Neural progenitor cell (in vitro differentiated cells): ENCODE measurements at places on chromosomes 11 and 22. TPM values are rescaled to one million over a fixed set of nuclear protein-coding genes. Genes with fewer than 3 reads are reported as not detected.

GRCh38 chr22:32044913-32045312 lies 1.9 kb downstream of the SLC5A1 start:
- no peaks in the 10 kb centered on the region for H3K27me3 ChIP-seq
- DNase-seq = no peak
- H3K36me3 ChIP-seq = no peaks in the 10 kb centered on the region
- no peak overlapping the region for H3K27ac ChIP-seq
- H3K4me3 ChIP-seq = no peak overlapping the region

DNA sequence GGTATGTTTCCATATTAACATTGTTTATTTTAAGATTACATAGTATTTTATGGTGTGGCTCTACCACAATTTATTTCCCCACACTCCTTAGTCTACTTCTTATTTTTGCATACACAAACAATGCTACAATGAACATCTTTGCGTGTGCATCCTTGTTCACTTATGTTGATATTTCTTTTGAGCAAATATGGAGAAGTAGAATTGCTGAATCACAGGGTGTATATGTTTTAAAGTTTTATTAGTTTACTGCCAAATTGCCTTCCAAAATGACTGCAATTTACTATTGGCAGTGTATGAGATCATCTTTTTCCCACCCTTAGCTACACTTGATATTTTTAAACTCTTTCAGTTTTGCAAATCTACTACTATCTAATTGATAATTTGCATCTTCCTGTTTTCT lies 38.7 kb upstream of the FAR1 start:
- no peak overlapping the region for H3K27ac ChIP-seq
- H3K27me3 ChIP-seq = no peaks in the 10 kb centered on the region
- no peak overlapping the region for H3K4me3 ChIP-seq
- no peak for DNase-seq
- no peaks in the 10 kb centered on the region for H3K36me3 ChIP-seq

- H3K27ac ChIP-seq = no peak overlapping the region
- H3K27me3 ChIP-seq = no peaks in the 10 kb centered on the region
- H3K4me3 ChIP-seq = no peak overlapping the region
These were observed 180.6 kb upstream of the MTMR2 start for GRCh38 chr11:96104496-96104895.

GRCh38 chr11:12195768-12196167 lies 85.4 kb downstream of the MICAL2 start:
- DNase-seq = no peak
- no peaks in the 10 kb centered on the region for H3K36me3 ChIP-seq
- no peaks in the 10 kb centered on the region for H3K27me3 ChIP-seq
- no peak overlapping the region for H3K27ac ChIP-seq

DNA sequence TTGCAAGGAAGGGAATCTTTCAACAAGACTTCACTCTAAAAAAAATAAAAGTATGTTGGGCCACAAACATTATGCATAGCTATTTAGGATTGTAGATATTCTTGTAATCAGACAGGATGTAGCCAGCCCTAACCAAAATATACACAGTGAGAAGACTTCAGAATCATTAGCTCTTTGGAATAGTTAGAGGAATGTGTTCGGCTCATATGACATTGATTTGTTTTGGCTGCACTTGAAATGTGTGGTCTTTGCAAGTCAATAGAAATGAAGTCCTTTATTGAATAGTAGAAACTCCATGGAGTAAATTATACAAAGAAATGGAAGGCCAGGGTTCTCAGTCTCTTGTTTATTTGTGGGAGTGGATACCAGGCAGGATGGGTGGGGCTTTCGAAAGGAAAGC lies 692.1 kb downstream of the NTM start:
- no peaks in the 10 kb centered on the region for H3K27me3 ChIP-seq
- no peak overlapping the region for H3K4me3 ChIP-seq
- no peak for DNase-seq
- H3K36me3 ChIP-seq = no peaks in the 10 kb centered on the region
- H3K4me1 ChIP-seq = no peaks in the 10 kb centered on the region

GRCh38 chr11:113732092-113732491 lies 26.0 kb upstream of the TMPRSS5 start:
- H3K36me3 ChIP-seq = peaks cover 9% of the 10 kb centered on the region
- H3K4me1 ChIP-seq = no peaks in the 10 kb centered on the region
- no peaks in the 10 kb centered on the region for H3K27me3 ChIP-seq
- H3K4me3 ChIP-seq = no peak overlapping the region
- no peak for DNase-seq
- no peak overlapping the region for H3K27ac ChIP-seq

DNA sequence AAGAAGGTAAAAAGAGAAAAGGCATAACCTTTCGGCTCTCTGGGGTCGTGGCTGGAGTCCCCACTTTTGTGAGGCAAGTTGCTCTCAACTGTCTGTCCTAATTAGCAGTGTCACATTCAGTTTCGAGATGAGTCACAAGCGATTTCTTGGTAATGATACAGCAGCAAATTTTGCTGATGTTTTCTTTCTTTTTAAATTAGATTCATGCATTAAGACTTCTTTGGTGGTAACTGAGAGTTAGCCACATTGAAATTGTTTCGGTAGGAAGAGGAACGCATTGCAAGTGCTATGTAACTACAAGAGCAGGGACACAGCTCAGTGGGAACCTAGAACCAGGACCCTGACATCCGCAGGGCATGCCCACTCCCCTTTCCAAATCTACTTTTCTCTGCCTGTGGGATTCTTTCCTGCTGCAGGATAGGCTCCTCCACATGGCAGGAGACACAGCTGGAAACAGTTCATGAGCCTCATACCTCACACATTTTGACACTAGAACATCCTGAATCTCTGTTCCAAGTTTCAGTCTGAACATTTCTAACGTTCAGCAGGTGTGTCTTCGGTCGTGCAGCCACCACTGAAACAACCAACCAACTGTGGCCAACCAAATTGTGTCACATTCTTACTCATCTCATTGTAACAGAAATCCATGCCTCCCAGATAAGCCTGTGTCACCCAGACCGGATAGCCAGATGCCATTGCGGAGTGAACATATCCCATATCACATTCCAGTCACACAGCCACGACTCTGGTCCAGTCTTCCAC lies 987.6 kb downstream of the NTM start:
- H3K27ac ChIP-seq = no peak overlapping the region
- peaks cover 7% of the 10 kb centered on the region for H3K4me1 ChIP-seq
- no peaks in the 10 kb centered on the region for H3K36me3 ChIP-seq

GRCh38 chr11:73931039-73931645 lies 19.7 kb upstream of the DNAJB13 start:
- no peak overlapping the region for H3K27ac ChIP-seq
- H3K36me3 ChIP-seq = no peaks in the 10 kb centered on the region
- H3K4me3 ChIP-seq = no peak overlapping the region
- peaks cover 6% of the 10 kb centered on the region for H3K4me1 ChIP-seq
- H3K27me3 ChIP-seq = no peaks in the 10 kb centered on the region

- no peak overlapping the region for H3K4me3 ChIP-seq
- no peak for DNase-seq
- no peaks in the 10 kb centered on the region for H3K27me3 ChIP-seq
- peaks cover 42% of the 10 kb centered on the region for H3K4me1 ChIP-seq
- no peak overlapping the region for H3K27ac ChIP-seq
These were observed 283.3 kb downstream of the CADM1 start for GRCh38 chr11:115220911-115221310.

GRCh38 chr11:11971906-11972547 lies 36.4 kb downstream of the DKK3 start:
- no peak overlapping the region for H3K27ac ChIP-seq
- H3K4me1 ChIP-seq = peaks cover 25% of the 10 kb centered on the region
- H3K36me3 ChIP-seq = no peaks in the 10 kb centered on the region
- H3K27me3 ChIP-seq = no peaks in the 10 kb centered on the region

- H3K27me3 ChIP-seq = no peaks in the 10 kb centered on the region
- DNase-seq = no peak
- H3K27ac ChIP-seq = no peak overlapping the region
- H3K4me1 ChIP-seq = no peaks in the 10 kb centered on the region
- no peaks in the 10 kb centered on the region for H3K36me3 ChIP-seq
- no peak overlapping the region for H3K4me3 ChIP-seq
These were observed 70.9 kb downstream of the SLC35F2 start for GRCh38 chr11:107787733-107788132.

- peak overlapping the region; percentile 60 for H3K4me3 ChIP-seq
- H3K27ac ChIP-seq = no peak overlapping the region
- no peaks in the 10 kb centered on the region for H3K36me3 ChIP-seq
- no peaks in the 10 kb centered on the region for H3K4me1 ChIP-seq
- H3K27me3 ChIP-seq = peaks cover 76% of the 10 kb centered on the region
These were observed 449.3 kb downstream of the OPCML start for GRCh38 chr11:133082841-133083488.

DNA sequence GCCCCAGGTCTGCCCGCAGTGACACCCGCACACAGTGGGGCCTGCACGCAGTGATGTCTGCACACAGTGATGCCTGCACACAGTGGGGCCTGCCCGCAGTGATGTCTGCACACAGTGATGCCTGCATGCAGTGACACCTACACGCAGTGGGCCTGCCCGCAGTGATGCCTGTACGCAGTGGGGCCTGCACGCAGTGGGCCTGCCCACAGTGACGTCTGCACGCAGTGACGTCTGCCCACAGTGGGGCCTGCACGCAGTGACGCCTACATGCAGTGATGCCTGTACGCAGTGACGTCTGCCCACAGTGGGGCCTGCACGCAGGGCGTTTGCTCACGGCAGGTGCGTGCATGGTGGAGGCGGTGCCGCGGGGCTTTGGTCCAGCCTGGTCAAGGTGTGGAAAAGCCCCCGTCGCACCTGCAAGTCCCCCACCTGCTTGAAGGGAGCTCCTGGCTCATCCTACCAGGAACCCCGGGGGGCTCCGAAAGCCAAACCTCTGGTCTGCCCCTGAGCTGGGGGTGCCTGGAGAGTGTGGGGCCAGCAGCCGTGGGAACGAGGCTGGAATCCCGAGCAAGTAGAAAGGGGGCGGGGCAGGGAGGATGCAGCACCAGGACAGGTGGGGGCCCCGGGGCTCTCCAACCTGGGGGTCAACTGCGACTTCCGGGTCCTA lies 8.9 kb upstream of the SYT8 start:
- no peak for DNase-seq
- no peaks in the 10 kb centered on the region for H3K36me3 ChIP-seq
- H3K4me1 ChIP-seq = peaks cover 3% of the 10 kb centered on the region
- H3K4me3 ChIP-seq = no peak overlapping the region
- H3K27ac ChIP-seq = no peak overlapping the region

DNA sequence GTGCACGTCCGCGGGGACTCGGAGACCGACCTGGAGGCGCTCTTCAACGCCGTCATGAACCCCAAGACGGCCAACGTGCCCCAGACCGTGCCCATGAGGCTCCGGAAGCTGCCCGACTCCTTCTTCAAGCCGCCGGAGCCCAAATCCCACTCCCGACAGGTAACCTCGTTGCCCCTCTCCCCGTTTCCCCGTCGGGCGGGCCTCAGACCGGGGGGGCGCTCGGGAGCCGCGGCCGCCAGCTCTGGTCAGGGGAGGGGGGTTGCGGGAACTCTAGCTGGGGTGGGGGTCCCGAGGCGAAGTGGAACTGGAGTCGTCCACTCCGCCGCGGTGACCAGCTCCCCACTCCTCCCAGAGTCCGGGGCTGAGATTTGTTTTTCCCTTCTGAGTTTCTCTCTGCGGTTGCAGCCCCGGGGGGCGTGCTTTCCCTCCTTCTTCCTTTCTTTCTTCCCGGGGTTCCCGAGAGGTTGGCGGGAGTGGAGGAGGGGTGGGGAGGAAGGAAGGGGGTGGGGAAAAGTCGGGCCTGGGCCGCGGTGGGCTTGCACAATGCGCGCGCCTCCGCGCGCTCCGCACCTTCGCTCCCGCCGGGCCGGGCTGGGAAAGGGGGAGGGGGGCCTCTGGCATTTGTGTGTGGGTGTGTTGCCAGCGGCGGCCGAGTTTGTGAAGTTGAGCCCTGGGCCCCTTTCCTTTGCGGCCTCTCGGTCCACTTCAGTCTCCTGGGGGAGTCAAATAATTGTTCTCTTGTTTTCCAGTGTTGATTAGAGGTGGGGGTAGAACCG lies 952 bp downstream of the YAP1 start:
- H3K27ac ChIP-seq = peak overlapping the region; percentile 92
- peaks cover 10% of the 10 kb centered on the region for H3K27me3 ChIP-seq
- peaks cover 4% of the 10 kb centered on the region for H3K36me3 ChIP-seq
- H3K4me3 ChIP-seq = peak overlapping the region; percentile 79

- no peak overlapping the region for H3K4me3 ChIP-seq
- peaks cover 7% of the 10 kb centered on the region for H3K4me1 ChIP-seq
- H3K27me3 ChIP-seq = peaks cover 48% of the 10 kb centered on the region
- H3K27ac ChIP-seq = no peak overlapping the region
These were observed 23.8 kb upstream of the TOLLIP start for GRCh38 chr11:1333091-1333772.

- H3K36me3 ChIP-seq = no peaks in the 10 kb centered on the region
- no peaks in the 10 kb centered on the region for H3K27me3 ChIP-seq
- DNase-seq = no peak
- no peak overlapping the region for H3K27ac ChIP-seq
These were observed 19.9 kb upstream of the SCN3B start for GRCh38 chr11:123674297-123674696.

- H3K4me1 ChIP-seq = peaks cover 12% of the 10 kb centered on the region
- DNase-seq = no peak
- H3K27ac ChIP-seq = no peak overlapping the region
- H3K27me3 ChIP-seq = peaks cover 21% of the 10 kb centered on the region
These were observed 3.4 kb downstream of the SIK2 start for GRCh38 chr11:111605681-111606080.

DNA sequence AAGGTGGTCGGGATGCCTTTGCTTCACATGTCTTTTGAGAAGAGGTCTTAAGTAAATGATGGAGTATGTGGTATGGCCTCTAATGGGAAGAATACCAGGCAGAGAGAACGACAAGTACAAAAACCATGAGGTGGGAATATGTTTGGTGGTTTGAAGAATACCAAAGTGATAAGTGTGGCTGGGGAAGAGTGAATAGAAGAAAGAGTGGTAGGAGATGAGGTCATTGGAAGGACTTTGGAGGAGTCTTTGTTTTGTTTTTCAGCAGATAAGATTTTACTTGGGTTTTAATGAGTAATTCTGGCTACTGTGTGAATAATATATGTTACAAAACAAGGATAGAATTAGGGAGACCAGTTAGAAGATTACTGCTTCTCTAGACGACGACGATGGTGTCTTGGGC lies 515.4 kb downstream of the RAB38 start:
- no peaks in the 10 kb centered on the region for H3K4me1 ChIP-seq
- DNase-seq = no peak
- H3K4me3 ChIP-seq = no peak overlapping the region
- no peaks in the 10 kb centered on the region for H3K36me3 ChIP-seq

ACTN3 gene
- total RNA-seq = 20.2 and 33.0 TPM in 2 replicates

OR52H1 gene
- total RNA-seq = not detected in 2 replicates

RIBC2 gene
- 0.59 and 2.0 TPM in 2 replicates for total RNA-seq

CHST1 gene
- total RNA-seq = 0.53 TPM in 1 of 2 replicates, not detected in the other

FOLR2 gene
- total RNA-seq = not detected in 2 replicates

RAPSN gene
- total RNA-seq = not detected in 2 replicates

AMPD3 gene
- 2.9 and 3.0 TPM in 2 replicates for total RNA-seq

ART1 gene
- total RNA-seq = not detected in 2 replicates

XKR3 gene
- total RNA-seq = not detected in 2 replicates
